ENCODE measurements at places on chromosomes 1 and 21.

GRCh38 chr21:34148826-34149558 lies 75.6 kb downstream of the MRPS6 start:
- no peak for DNase-seq

GRCh38 chr1:222665964-222666363 lies 46.3 kb downstream of the AIDA start:
- no peak for DNase-seq

DNA sequence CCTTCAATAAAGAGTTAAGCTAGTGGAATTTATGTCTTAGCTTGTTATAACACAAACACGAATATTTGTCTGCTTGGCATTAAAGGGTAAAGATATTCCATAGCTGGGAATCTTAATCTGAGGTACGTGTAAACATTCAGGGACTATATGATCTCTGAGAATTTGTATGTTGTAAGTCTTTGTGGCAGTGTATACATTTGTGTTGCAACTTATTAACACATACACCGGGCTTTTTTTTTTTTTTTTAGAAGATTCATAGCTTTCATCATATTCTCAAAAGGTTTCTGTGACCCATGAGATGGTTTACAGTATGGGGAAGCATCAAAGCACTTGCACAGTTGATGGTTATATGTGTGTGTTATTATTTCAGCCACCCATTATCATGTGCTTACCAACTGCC lies 3.0 kb downstream of the GGPS1 start:
- DNase-seq = no peak

DNA sequence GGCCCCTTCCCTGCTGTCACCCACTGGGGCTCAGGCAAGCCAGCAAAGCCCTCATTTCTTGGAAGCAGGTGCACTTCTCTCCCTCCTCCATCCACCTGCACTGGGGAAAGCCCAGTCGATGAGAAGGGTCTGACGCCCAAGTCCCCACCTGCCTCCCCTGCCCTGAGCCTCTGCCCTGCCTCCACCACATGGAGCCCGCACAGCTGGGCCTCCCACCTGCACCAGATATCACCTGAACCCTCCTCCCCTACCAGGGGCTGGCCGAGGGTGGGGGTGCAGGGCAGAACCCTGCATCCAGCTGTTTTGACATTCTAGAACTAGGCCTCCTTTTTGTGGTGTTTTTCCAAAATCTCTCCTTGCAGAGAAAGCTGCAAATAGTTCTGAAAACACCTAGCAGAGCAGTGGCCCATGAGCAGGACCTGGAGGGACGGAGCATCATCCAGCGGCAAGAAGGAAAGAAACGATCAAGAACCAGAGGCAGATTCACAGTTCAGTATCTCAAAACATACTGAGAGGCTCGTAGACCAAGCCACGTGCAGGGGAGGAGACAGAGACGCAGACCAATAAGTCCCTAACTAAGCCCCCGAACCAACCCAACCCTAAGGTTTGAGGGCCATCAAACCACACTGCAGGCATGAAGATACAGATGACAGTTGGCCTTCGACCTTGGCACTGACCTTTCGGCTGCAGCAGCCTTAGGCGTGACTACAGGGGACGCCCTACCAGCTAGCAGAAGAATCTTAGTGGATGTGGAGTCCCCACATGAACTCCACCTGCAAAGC lies 16.7 kb downstream of the CHD5 start:
- DNase-seq = peak; percentile 67

GRCh38 chr1:8496473-8496872 lies 178.6 kb downstream of the SLC45A1 start:
- no peak for DNase-seq

DNA sequence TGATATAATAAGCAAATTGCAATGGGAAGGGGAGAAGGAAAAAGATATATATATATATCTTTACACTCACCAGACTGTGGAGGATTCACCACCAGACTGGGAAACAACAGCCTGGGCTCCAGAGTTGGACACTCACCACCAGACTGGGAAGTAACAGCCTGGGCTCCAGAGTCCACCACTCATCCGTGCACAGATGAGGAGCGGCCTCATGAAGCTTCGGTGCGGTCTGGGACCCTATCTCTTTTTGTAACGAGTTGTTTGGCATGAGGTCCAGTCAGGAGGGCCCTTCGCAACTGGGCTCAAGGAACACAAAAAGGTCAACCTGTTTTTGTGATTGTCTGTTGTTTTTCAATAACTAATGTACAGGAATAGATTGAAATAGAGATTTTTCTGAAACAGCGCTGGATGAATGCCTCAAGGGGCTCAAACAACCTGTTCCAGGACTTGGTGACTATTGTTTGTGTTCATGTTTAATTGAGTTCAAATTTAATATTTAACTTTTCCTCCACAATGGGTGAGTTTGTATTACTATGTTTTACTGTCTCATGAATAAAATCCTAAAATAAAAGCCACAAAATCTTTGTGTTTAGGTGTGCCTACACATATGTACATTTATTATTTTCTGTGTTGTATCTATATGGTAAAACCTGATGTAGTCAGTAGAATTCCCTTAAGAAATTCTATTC lies 40.1 kb downstream of the S100A10 start:
- DNase-seq = no peak

DNA sequence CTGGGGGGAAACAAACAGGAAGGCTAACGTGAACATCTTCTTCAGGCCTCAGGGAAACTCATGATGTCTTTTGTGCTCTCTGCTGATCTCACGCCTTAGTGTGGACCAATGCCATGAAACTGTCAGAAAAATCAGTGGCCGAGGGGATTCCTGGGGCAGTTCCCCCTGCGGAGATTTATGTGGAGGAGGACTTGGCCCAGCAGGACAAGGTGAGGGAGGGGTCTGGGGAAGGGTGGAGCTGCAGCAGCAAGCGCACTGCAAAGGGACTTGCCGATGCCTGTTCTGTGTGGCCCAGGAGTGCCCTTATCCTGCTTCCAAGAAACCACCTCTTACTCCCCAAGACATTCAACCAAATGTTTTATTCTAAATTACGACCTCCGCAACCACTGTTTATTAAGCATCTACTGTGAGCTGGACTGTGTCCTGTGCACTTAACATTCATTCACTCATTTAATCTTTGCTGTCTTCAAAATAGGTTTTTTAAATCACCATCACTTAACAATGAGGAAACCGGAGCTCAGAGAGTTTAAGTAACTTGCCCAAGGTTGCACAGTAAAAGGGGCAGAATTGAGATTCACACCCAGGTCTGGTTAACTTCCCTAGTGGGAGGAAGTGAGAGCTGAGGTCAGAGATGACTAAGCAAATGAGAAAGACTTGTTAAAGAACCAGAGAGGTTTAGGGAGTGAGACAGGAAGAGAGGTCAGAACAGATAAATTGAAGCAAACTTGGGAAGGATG lies 49.7 kb downstream of the FHAD1 start:
- no peak for DNase-seq

DNA sequence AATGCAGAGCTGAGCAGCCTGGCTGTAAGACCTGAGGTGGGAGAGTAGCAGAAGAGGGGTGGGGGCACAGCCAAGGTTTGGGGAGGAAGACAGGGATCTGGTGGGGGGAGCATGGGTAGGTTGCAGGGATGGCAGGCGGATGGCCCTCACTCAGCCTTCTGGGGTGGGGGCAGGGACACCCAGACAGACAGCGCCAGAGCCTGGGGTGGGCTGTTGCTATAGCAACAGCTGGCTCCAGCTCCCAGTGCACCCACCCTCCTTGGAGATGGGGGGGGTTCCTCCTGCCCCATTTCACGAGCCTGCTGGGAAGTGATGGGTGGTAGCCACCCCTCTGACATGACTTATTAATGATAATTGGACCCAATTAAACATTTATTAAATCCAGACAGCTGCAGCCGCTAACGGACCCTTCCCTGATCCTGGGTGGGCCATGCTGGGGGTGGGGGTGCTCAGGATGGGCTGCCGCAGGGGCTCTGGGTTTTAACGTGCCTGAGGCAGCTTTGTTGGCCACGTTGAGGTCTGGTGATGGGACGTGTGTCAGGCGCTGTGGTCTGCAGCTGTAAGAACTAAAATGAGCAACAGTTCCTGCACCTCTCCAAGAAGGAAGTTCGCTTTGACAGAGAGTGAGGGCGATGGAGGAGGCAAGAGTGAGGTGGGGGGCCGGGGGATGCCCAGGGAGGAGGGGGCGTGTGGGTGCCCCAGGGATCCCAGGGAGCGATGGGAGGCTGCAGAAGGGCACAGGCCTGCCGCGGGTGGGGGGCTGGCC lies 19.4 kb downstream of the AGRN start:
- no peak for DNase-seq

GRCh38 chr1:78007677-78008341 lies 3.1 kb downstream of the DNAJB4 start:
- no peak for DNase-seq

- no peak for DNase-seq
Measured at GRCh38 chr1:169202791-169203665, 96.5 kb downstream of the ATP1B1 start.

GRCh38 chr1:113905435-113905861 lies 322 bp downstream of the DCLRE1B start:
- peak; percentile 15 for DNase-seq

DNA sequence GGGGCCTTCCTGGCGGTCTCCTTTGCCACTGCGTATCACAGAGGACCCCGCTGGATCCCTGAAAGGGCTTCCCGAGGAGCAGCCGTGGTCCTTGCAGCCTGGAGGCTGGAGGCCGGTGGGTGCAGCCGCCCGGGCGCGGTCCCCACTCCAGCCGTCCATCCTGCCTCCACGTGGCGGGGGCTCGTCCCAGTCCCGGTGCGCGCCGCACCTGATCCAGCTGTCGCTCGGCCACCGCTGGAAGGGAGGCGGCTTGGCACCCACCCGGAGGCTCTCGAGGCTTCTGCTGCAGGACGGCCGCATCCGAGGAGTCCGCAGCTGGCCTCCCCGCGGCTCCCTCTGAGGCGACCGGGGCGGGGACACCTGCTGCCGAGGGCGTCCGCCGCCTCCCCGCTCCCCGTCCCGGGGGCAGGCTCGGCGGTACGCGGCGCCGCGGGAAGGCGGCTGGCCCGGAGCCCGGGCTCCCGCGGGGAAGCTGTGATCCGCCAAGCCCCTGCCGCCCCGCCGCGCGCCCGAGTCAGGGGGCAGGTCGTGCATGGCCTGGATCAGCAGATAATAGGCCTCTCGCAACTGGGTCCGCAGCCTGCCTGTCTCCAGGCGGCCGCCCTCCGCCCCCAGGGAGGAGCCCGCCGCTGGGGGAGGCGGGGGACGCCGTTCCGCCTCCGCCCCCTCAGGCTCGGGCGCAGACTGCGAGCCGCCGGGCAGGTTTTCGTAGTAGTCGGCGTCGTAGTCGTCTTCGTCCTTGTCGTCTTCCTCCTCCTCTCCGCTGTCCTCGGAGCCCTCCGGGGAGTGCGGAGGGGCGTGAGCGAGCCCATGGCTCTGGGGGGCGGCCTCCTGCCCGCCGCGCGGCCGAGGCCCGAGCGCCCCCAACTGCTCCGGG lies at the start of gene SYDE2:
Gene SYDE2, minus strand, starts transcription at position 554 of the 877 bp plus-strand sequence. Its CDS starts 20 bp downstream, at position 534.
- DNase-seq = peak; percentile 70

DNA sequence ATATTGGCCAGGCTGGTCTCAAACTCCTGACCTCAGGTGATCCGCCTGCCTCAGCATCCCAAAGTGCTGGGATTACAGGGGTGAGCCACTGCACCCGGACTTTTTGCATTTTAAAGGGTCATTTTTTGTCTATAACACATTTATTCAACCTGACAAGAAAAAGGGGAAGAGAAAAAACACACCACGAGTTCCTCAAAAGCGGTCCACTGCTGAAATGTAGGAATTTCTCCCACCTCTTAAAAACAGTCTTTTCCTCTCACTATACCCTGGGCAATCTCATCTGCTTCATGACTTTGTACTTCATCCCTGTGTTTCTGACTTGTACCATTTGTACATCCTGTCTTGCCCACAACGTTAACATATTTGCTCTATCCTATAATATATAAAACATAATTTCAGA lies 413.3 kb upstream of the PTBP2 start:
- no peak for DNase-seq

- peak; percentile 24 for DNase-seq
Measured at GRCh38 chr1:150484861-150485260, 2.4 kb upstream of the TARS2 start.

DNA sequence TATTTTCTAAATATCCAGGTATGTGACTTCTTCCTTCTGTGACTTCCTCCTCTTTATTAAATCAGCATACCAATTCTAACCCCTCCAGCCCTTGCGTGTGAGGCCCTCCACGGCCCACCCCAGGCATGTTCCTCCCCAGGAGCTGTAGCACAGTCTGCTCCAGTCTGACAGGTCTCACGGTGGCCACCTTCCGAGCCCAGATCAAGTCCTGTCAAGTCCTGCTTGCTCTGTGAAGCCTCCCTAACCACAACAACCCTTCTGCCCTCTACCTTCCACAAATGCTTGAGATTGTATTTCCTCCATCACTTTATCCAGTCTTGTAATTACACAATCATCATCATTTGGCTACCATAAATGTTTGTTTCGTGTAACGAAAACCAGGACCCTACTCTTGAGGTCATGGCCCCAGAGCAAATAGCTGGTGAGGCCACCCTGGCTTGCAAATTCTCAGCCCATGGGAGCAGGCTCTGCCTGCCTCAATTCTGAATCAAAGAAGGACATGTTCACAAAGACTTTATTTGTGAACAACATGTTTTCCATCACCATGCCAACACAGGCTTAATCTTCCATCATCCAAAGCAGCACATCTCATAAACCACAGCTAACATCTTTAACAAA lies 33.0 kb upstream of the S100A7 start:
- no peak for DNase-seq

DNA sequence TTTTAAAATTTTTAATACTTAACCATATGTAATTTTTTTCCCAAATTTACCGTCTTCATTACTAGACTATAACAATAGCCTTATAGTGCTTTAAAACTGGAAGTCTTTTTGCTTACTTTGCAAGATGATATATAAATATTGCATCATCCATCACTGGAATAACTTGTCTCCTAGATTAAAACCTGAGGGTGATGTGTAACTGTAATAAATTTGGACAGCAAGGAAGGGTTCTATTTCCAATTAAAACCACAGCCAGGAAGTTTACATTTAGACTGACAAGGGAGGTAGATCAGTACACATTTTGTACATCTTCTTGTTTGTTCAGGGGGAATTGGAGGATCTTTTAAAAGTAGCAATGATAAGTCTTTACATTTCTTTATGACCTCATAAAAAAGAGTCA lies 21.9 kb downstream of the NTNG1 start:
- no peak for DNase-seq

DNA sequence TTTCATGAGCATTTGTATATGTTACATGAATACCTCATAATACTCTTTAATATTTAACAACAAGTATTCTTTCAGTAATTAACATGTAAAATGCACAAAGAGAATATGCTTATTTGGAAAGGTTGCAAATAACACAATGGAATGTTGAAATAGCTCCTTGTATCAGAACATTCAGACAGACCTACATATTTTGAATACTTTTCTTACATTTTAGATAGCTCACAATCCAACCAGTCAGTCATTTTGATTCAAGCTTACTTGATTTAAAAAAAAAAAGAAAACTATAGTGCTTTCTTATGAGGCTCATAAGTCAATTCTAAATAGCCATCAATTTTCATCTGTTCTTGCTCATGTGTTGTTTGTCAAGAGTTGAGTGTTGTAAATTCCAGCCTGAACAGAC lies 518.8 kb downstream of the ADGRL2 start:
- no peak for DNase-seq

DNA sequence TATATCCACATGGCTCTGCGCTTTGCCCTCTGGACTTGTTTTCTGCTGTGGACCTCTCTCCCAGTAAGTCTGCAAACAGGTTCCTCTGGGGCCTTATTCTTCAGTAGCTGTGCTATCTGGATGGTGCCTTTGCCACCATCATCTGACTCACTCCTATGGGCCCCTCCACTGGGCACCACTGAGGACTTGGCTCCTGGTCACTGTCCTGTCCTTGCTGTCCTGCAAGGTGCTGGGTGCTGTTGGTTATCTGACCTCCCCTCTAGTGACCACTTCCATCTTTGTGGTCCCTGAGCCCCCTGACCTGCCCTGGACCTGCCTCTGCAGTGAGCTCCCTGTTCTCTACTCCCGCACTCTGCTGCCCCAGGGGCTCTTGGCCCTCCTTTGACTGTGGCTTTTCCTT lies 6.7 kb downstream of the CNIH3 start:
- DNase-seq = no peak

All from COR-L47 (cell line).